ENCODE measurements at places on chromosomes 3 and 15. TPM values are rescaled to one million over a fixed set of nuclear protein-coding genes. Genes with fewer than 3 reads are reported as not detected.
A peak's percentile ranks its signal among the peaks of the same experiment; 100 is the strongest.

The MAP6D1 gene
- 0.88 TPM for polyA plus RNA-seq

The IQCF5 gene
- polyA plus RNA-seq = not detected

The UMPS gene
- polyA plus RNA-seq = 46.5 TPM

The BTLA gene
- 0.83 TPM for polyA plus RNA-seq

The MNS1 gene
- 35.2 TPM for polyA plus RNA-seq

GRCh38 chr15:40999190-40999589 lies 45.9 kb downstream of the CHAC1 start:
- no peak for DNase-seq

DNA sequence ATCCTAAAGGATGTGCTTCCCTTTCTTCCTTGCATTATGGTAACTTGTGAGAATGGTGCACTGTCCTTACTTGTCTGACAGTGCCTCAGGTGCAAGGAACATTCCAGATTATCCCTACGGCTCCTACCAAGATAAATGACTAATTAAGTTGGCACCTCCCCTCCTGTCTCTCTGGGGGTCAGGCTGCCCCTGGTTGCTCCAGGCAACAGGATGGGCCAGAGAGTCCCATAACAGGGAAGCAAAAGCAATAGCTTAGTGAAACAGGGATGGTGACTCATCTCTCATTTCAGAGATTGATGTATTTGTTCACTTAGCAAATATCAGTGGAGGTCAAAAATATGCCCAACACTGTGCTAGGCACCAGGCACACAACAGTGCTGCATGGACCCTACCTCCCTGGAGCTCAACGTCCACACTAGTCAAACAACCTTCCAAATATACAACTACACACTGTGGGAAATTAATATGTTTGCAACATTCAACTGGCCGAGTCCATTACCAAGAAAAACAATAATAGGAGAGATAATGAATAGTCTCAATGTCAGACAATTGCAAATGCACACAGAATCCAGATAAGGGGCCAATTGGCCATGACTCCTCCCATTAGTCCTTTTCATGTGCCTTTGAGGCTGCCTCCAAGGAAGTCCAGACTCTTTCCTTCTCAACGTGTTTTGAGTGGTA lies 249.0 kb downstream of the TLE3 start:
- DNase-seq = no peak

- DNase-seq = no peak
Measured at GRCh38 chr3:134609821-134610431, 40.9 kb downstream of the KY start.

DNA sequence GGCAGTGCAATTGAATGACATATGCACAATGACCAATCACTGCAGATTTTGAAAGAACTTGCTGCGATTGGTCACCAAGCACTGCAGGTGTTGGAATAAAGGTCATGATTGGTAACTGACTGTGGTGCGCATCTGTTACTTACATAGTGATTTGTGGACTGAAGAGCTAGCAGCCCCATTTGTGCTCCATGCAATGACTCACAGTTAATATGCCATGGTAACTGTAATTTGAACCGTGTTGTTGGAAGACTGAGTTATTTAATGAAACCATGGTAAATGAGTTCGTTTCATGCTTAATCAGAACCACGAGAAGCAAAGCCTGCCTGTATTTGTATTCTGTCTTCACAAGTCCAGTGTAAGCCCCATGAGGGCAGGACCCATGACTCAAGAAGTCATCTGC lies 220.5 kb downstream of the TJP1 start:
- DNase-seq = no peak

- DNase-seq = no peak
Measured at GRCh38 chr3:8001712-8002111, 499.9 kb upstream of the LMCD1 start.

GRCh38 chr3:72891053-72891855 lies 3.4 kb downstream of the GXYLT2 start:
- peak; percentile 61 for DNase-seq

- no peak for DNase-seq
Measured at GRCh38 chr3:108124337-108125152, 33.7 kb upstream of the CD47 start.

GRCh38 chr3:18712713-18713576 lies 287.8 kb upstream of the SATB1 start:
- no peak for DNase-seq

GRCh38 chr3:64488939-64489338 lies 198.9 kb downstream of the ADAMTS9 start:
- DNase-seq = no peak

DNA sequence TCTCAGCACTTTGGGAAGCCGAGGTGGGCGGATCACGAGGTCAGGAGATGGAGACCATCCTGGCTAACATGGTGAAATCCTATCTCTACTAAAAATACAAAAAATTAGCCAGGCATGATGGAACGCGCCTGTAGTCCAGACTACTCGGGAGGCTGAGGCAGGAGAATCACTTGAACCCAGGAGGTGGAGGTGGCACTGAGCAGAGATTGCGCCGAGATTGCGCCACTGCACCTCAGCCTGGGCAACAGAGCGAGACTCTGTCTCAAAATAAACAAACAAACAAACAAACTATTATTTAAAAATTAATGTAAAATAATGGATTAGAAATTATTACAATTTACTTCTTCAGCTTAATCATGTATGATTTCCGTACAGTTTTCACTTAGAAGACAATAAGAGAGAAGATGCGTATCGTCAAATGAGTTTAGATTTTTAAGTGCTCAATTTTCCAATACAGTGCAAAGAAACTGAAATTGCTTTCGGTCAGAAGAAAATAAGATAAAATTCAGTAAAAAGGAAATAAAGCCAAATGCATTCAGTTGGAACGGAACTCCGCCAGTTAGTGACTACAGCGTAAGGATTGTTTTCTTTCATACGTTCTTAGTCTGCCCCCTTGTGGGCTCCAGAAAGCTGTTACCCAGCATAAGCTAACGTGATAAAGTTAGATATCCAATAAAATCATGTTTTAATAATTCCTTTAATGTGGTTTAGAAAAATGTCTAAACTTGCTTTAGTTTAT lies 24.8 kb downstream of the AADAC start:
- peak; percentile 83 for DNase-seq

Measured in left kidney (tissue), 8 donors.